ENCODE measurements at places on chromosomes 5 and 9.

DNA sequence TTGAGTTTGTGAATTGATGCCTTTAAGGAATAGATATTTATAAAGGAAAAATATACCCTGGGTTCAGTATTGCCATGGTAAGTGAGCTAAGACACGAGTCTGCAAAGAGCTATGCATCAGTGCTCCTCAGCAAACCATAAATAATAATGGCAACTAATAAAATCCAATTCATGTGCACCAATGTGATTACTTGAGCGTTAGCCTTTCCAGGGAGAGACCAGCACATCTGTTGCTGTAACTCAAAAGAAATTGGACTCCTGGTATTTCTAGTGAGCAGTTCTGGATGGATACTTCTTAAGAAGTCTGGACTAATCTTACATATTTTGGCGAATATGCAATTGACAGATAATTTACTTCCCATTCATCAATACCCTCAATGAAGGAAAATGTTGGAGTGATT is 373.3 kb downstream of the ARHGEF28 start:
- no peak for DNase-seq

- no peak for DNase-seq
Measured at GRCh38 chr5:64872044-64872443, 103.3 kb downstream of the CWC27 start.

- DNase-seq = no peak
Measured at GRCh38 chr9:110942522-110942921, 95.7 kb downstream of the LPAR1 start.

- no peak for DNase-seq
Measured at GRCh38 chr5:32042551-32042961, 131.6 kb downstream of the GOLPH3 start.

DNA sequence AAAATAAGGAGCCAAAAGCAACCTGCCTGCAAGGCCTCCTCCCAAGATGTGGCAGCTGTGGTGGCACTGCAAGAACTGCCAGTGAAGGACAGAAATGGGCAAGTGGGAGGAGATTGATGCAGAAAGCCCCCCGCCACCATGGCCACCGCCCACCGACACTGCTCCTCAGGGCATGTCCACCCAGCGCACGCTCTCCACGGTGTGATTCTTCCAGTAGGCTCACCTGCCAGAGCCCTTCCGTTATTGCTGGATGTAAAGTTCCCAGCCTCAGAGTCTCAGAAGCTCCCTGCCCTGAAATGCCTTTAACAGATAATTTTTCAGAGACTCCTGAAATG is 155.2 kb upstream of the PHYKPL start:
- DNase-seq = no peak

DNA sequence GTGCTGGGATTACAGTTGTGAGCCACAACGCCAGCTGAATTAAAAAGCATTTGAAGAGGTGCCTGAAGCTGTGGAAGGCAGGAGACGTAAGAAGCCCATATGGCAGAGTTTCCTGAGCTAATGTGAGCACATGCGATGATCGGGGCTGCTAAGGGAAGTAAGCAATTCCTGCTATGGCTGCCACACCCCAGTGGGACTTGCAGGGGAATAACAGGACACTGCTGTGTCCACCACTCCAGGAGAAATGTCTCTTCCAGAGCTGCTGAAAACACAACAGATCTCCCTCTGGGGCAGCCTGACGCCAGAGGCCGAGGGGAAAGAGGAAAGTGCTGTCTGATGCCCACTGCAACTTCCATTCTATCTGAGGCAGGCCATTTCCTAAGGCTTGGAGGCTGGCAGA is 46.2 kb upstream of the ANKRD55 start:
- DNase-seq = no peak

DNA sequence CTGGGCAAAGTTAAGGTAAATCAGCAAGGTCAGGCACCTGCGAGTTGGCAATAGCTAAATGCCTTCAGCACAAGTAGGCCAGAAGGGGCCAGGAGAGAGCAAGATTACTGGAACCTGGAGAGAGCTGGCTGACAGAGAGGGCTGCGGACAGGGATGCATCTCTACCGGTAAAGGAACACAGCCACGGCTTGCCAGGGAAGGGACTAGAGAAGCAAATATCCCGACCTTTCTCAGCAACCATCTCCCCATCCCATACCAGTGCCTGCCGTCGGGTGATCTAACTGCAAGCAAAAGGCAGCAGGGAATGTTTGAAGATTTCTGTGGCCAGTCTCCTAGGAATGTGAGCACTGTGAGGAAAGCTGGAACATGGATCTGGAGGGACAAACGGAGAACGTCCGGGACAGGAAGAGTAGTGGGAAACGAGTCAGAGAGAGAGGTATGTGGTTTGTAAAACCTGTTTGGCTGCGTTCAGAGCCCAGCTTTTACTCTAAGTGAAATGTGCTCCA is 15.9 kb upstream of the ABLIM3 start:
- DNase-seq = no peak

DNA sequence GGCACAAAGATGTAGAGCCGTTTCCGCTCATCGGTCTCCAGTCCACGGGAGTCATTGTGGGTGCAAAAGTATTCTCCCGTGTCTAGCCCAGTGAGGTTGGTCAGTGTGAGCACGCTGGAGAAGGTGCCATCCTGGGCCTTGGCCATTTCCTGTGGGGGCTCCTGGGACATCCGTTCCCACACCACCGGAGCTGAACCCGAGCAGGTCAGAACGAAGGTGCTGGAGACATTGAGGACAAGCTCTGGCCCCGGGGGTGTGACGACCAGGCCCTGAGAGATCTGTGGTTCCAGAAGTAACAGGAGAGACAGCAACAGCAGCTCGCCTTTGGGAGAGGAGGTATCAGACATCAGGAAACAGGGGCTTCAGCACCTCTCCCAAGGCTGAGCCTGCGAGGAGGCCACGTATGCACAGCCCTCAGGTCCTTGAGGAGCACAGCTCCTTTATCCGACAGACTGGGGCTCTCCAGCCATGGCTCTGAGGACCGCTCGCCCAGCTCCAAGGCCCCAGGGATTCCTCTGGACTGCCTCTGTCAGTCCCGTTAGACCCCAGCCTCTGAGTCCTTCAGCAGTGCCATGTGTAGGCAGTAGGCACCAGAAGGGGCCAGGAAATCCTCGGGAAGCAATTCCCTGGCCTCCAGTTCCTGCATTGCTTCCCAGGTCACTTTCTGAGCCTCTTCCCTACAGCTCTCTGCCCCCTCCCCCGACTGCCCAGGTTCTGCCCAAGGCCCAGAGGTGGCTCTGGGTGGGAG is 19.9 kb downstream of the PDGFRB start:
- no peak for DNase-seq

DNA sequence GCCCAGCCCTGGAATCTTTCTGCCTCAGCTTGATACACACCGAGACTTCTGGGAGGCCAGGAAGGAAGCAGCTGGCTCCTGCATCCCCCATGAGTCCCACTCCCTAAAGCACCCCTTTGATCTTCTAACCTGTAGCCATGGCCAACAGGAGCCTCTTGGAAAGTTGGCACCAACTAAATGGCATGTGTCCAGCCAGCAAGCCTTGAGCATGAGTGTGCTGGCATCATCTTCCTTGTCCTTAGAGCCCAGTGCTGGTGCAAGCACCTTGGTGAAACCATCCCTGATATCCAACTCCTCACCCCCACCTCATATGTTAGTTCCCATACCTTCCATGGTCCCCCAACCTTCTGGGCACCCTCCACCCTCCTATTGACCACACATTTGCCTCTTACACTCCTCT is 130.4 kb downstream of the CRB2 start:
- DNase-seq = no peak

DNA sequence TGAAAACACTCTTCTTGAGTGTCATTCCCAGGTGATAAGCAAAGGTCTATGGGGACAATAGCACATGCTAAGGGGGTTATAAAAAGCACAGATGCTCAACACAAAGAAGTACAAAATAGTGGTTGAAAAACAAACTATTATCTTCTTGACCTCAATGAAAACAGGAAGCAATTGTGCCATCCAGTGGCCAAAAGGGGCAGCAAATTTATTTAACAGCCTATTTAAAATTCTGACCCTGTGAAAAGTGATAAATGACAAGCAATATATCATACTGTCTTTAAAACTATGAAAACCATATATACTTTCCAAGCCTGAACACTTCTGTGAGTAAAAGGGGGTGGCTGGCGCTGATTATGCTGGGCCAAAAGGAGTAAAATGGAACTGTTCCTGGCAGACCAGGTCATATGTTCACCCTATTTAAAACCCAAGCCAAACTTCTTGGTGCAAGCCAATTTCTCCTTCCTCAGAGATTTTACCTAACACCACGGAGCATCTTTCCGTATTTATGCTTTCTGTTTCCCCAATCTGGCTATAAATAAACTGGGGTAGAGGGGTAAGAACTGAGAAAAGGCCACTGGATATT is 29.7 kb downstream of the TEX10 start:
- no peak for DNase-seq

- no peak for DNase-seq
Measured at GRCh38 chr5:168874713-168875380, 295.7 kb upstream of the PANK3 start.

- DNase-seq = no peak
Measured at GRCh38 chr5:169591636-169592035, 8.1 kb downstream of the SPDL1 start.

- no peak for DNase-seq
Measured at GRCh38 chr9:86614871-86615849, 260.9 kb upstream of the TUT7 start.

DNA sequence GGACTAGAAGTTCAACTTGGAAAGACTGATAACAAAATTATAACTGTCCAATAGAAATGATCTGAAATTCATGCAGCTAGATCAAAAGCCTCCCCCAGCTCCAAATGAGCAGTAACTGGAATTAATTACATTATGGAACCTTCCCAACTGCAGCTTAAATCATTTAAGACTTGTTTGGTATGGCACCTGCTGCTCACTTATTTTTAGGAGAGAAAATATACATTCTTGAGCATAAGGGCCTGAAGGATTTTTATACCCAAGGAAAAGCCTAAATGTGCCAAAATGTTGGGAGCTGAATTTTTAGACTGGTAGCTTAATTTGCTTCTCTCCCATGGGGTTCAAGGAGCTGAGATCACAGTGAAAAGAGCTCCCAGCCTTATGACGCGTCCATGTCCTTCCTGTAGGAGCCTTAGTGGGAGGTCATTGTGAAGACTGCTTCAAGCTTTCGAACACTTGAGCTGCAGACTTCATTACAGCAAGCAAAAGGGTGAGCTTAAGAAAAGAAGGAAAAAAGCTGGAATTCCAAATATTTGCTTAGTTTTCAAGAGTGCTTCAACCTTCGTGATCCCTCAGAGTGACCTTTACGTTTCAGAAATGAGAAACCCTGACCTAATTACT is 276.0 kb downstream of the DMAC1 start:
- no peak for DNase-seq

GRCh38 chr5:154608531-154609011 is 130.5 kb upstream of the HAND1 start:
- no peak for DNase-seq

- peak; percentile 17 for DNase-seq
Measured at GRCh38 chr9:120348951-120349429, 231.0 kb downstream of the CDK5RAP2 start.

DNA sequence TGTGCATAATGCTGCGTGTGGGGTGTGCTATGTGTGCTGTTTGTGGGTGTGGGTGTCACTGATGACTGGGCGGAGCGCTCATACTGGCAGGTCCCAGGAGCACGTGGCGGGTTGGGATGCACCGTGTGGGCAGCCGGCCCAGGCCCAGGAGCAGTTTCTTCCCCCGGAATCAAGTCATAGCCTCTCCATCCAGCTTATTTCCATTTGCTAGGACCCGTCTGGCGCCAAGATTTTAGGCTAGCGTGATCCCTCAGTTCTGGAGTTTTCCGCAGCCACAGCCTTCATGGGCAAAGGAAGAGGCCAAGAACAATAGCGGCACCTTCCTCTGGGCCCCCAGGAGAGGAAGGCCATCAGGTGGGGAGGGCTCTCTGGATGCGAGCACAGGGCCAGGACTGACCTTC is 43.3 kb upstream of the NEURL1B start:
- no peak for DNase-seq

DNA sequence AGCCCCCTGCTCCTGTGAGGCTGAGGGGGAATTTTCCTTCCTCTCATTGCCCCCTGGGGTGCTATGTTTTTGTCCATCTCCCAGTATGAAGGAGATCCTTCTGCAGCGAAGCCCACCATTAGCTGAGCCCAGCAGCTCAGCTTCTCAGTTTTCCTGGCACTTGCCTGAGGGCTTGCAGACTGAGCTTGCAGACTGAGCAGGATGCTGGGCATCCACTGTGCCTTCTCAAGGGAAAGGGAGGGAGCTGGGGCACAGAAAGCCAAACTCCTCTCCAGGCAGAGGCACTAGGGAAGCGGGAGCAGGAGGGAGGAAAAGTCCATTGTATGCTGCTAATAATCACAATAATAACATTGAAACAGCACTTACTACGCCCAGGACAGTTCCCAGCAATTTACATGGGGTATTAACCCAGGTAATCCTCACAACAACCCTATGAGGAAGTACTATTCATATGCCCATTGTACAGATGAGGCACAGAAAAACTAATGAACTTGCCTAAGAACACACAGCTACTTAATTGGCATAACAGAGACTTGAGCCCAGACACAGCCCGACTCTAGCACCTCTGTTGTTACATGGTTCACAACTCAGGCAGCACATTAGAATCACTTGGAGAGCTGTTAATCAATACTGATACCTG is 86.9 kb upstream of the SSBP2 start:
- no peak for DNase-seq

DNA sequence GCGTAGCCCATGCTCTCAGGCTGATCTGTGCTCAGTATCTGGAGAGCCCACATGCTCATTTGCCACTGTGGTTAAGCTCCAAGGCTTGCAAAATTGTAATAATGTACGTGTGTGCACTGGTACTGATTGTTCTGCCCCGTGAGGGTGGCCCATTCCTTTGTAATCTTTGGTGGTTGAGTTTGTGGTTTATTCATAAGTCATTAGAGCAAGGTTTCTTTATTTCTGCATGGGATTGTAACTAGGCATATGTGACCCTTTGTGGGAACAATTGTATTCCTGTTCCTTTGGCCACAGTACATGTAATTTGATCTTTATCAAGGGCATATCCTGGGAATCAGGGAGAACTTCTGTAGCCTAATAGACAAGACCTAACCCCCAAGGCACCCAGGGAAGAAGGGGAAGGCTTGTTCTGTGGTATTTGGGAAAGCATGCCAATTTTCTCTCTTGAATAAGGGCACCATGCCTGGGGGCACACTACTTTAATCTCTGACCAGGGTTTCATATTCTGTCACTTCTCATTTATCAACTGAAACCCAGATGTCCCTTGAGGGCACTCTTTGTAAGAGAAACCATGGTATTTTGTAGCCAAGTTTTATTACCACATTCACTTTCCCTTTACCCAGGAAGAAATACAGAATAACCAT is 74.6 kb downstream of the NPR3 start:
- DNase-seq = no peak

- DNase-seq = no peak
Measured at GRCh38 chr9:93133681-93134014, 403 bp downstream of the NINJ1 start.

GRCh38 chr9:34512131-34513078 is 10.4 kb downstream of the ENHO start:
- DNase-seq = no peak

- no peak for DNase-seq
Measured at GRCh38 chr5:172841256-172841655, 7.2 kb downstream of the ERGIC1 start.

DNA sequence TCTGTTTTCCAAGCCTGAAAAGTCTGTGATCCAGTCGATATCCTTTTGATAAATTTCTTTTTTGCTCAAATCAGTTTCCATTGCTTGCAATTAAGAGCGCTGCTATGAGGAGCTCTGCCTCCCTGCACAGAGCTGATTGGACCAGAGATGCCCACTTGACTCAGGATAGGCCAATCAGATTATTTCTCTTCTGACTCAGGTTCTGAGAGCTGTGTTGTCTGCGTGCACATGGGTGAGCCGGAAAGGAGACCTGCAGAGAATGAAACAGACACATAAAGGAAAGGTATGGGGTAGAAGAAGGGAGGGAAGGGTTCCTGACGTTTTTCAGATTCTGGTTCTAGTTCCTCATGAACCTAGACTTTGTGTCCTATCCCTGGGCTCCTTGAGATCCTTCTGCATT is 15.8 kb upstream of the FABP6 start:
- DNase-seq = no peak
